ENCODE measurements at places on chromosomes 16 and 17.
A peak's percentile ranks its signal among the peaks of the same experiment; 100 is the strongest.

GRCh38 chr17:71942626-71943025 is 178.2 kb upstream of the SOX9 start:
- no peak for DNase-seq

- peak; percentile 62 for DNase-seq
Measured at GRCh38 chr17:47949197-47949759, 7.9 kb downstream of the PNPO start.

DNA sequence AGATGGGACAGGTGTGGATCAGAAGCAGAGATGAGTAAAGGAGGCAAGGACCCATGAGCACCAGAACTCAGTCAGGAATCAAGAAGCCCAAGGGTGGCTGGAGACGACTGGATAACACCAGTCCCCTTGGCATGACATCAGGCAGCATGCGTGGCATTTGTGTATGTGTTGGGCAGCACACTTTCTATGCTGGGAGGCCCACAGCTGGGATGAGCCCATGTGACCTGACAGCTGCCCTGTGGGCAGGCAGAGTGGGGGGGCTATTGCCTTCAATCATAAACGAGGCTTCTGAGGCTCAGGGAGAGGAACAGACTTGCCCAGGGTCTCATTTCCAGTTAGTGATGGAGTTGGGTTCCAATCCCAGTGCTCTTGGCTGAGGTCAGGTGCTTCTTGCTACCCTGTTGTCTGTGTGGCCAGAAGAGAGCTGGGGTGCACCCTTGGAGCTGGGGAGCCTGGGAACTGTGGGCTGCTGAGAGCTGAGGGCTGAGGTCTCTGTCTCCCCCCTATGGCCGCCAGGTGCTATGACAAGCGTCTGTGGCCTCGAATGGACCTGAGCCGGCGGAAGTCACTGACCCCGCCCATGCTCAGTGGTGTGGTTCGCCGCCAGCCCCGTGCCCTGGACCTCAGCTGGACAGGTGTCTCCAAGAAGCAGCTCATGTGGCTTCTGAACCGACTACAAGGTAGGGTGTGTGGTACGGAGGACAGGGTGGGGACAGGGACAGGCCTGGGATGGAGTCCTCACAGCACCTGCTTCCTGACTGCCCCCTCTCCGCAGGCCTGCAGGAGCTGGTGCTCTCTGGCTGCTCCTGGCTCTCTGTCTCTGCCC is 7.1 kb upstream of the ORAI3 start:
- DNase-seq: peak; percentile 64

DNA sequence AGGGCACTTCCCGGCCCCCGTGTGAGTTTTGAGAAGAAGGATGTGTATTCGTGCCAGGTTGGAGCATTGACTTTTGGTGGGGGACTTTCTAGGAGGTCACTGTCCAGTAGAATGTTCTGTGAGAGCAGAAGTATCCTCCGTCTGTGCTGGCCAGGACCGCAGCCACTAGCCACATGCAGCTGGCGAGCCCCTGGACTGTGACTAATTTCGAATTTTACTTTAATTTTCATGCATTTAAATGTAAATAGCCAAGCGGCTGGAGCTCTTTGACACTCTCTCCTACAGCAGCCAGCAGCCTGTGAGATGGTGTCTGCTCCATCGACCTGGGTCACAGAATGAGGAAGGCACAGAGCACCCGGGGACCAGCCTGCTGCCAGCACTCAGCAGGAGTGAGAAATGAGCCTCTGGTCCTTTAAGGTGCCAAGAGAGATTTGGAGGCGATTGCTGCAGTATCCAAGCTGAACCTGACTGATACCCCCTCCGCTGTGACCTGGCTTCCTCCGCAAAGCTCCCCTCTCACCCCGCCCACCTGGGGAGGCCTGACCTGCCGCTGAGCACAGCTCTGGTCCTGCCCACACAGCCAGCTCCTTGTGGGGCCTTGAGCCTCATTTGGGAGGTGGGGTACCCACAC is 7.8 kb downstream of the ATP2A3 start:
- DNase-seq: no peak

- DNase-seq: no peak
Measured at GRCh38 chr16:13944816-13945215, 24.9 kb downstream of the ERCC4 start.

DNA sequence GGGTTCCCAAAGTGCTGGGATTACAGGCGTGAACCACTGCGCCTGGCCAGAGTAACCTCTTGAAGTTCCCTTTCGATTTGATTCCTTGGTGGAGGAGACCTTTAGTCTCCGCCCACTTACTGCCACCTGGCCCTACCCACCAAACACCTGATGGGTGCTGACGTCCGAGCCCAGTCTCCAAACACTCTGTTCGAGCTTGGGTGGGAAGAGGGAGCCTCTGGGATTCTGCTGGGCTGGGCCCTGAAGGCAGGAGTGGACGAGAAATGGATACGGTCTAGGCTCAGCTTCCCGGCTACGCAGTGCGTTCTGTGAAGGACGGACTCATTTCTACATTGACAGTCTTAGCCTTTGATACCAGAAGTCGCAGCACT is 870 bp upstream of the ITGA3 start:
- no peak for DNase-seq

DNA sequence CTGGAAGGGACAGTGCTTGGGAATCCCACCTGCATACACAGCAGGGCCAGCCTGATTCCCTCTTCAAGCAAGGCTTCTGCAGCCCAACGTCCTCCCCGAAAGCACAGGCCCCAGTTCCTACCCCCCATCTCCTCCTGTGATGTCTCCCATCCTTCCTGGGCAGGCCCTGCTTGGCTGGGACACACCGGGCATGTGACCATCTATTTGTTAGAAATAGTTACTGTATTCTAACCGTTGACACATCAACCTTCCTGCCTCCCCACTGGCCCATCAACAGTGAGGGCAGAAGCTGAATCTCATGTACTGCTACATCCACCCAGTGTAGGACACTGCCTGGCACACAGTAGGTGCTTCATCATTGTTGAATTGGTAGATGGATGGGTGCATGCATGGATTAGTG is 10.7 kb downstream of the PRR29 start:
- DNase-seq: no peak

GRCh38 chr16:72932050-72932449 is 115.9 kb downstream of the ZFHX3 start:
- no peak for DNase-seq

DNA sequence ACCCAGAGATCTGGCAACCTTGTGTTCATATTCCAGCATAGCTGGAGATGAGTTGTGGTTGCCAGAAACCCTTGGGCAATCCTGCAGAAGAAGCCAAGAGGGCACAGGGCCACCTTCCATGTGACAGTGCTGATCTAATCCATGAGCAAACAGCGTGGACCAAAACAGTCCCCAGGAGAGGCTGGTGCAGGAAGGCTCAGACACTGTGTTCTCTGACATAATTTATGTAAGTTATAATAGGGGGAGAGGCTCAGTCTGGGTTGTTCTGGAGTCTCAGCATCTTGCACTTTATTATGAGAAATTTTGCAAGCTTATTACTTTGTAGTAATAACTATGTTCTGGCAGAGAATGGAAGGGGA is 273.9 kb downstream of the HAPSTR1 start:
- DNase-seq: no peak

- no peak for DNase-seq
Measured at GRCh38 chr16:2836646-2837508, 6.8 kb downstream of the ZG16B start.

DNA sequence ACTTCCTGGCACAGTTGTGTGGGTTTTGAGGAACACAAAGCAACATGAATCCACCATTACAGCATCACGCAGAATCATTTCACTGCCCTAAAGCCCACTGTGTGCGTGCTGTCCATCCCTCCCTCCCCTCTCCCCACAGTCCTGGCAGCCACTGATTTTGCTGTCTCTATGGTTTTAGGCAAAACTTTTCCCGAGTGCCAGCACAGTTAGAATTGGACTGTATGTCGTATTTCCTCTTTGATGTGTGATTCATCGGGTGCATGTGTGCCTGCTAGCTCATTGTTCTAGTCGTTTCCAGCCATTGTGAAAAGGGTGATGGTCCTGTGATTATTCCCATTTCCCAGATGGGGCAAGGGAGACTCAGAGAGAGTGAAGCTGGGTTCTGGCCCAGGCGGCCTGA is 12.7 kb downstream of the KLHL36 start:
- no peak for DNase-seq

GRCh38 chr16:85190572-85190971 is 78.3 kb upstream of the CIBAR2 start:
- no peak for DNase-seq

- DNase-seq: no peak
Measured at GRCh38 chr16:54506214-54506580, 219.6 kb upstream of the IRX3 start.

DNA sequence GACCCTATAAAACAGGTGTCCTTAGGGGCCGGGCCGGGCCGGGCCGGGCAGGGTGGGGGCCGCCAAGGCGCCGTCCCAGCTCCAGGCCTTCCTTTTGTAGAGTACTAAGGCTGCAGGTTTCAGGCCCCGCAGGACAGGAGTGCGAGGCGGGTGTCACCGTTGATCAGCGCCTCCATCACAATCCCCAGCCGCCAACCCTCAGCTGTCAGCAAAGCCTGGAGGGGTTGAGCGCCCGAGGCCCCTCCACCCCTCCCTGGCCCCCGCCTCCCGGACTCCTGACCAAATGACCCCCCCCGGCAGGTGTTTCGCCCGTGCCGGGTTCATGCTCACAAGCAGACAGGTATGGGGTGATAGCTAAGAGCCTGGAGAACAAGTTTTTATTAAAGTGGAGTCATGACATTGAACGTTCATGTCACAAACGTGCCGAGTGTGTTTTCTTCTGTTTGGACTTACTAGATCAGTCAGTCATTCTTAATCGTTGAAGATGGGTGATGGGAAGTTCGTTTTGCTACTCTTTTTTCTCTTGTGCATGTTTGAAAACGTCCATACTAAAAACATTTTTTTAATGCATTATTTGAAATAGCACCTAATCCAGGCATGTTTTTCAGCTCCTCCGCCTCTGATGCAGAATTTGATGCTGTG is 534 bp downstream of the ARL2BP start:
- no peak for DNase-seq

DNA sequence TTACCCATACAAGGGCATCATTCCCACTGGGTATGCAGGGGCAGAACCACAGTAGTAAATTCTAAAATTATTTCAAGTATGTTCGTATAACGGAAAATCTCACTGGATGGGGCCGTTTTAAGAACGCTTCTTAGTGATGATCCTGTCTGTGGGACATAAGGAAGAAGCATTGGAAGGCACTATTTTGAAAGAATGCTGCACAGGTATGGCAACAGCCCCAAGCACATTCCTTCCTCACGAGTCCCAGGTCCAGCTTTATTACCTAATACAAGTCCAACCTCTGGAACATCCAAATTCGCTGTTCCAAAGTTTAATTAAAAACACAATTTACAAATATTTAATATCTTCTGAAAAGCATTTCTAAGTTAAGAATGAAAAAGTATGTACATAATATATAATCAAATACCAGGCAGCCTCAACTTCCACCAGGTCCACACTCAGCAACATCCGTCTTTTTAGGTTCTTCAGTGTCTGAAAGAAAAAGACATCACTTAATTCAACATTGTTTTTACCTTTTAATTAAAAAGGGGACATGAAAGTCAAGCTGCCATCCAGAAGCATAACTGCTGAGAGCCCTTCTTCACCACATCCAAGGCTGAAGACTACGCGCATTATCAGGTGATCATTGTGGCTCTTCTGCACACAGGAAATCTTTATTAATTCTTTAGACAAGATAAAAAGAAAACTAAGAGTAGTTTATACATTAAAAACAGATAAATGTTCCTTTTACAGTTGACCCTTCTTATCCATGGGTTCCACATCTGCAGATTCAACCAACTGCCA is 49.8 kb downstream of the BRD7 start:
- DNase-seq: no peak

- DNase-seq: no peak
Measured at GRCh38 chr16:17299790-17300189, 171.0 kb downstream of the XYLT1 start.

DNA sequence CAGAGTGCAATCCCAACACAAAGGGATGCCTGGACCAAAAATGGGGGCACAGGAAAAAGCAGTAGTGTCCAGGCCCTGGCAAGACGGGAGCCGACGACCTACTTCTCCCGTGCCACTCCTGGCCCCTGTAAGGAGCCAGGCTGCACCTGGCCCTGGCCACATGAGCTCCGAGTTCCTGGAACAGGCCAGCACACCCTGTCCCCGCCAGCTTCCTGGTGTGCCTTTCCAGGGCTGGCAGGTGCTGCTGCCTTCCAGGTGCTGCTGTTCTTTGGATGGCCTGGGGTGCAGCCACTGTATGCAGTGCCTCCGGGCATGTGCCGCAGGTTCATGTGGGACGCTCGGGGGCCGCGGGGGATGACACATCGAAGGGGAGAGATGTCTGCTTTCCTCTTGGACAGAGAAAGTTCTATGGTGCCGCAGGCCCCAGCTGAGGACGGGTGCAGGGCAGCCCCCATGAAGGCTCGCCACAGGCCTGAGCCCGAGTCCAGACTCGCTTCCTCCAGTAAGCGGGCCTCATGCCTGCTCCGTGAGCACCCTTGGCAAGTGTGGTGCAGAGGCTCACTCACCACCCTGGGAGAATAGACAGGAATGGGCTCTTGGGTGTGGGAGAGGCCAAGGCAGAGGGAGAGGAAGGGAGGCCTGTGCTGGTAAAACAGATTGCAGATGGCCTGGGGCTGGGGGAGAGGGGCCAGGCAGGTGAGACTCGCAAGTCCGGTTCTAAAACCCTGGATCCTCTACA is 54.7 kb upstream of the FASN start:
- no peak for DNase-seq

DNA sequence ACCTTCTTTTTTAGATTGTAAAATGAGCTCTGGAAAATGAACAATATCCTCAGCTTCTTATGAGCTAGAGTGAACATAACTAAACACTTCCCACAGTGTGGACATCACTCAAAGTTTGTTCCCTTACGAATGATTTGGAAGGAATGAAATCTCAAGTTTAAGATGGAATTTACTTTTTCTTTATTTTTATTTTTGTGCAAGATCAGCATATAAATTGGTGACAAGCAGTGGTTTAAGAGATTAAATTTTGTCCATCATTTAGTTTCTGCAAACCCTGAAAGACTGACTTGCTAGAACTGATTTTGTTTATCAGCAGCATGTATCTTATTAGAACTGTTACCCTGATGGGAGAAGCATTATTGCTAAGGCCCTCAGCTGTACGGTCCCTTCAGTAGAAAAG is 420.1 kb downstream of the CDH8 start:
- no peak for DNase-seq

DNA sequence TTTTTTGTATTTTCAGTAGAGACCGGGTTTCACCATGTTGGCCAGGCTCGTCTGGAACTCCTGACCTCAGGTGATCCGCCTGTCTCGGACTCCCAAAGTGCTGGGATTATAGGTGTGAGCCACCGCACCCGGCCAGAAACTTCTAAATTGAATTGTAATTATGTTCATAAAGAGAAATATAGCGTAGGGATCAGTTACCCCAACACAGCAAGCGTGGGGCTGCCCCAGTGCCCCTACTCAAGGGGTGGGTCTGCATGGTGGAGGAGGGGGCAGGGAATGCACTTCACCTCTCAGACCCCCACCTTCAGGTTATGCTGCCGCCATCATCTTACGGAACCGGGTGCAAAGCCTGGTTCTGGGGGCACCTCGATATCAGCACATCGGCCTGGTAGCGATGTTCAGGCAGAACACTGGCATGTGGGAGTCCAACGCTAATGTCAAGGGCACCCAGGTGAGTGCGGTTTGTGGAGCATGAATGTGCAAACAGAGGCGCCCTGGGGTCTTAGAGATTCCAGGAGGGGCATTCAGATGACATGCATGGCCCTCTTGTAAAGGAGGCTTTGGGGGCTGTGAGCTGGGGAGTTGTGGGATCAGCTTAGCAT is 18.0 kb downstream of the ITGAM start:
- no peak for DNase-seq

- DNase-seq: peak; percentile 24
Measured at GRCh38 chr16:53457670-53458069, 23.4 kb downstream of the RBL2 start.
